ENCODE measurements at places on chromosomes 2 and 18. TPM values are rescaled to one million over a fixed set of nuclear protein-coding genes. Genes with fewer than 3 reads are reported as not detected.
A peak's percentile ranks its signal among the peaks of the same experiment; 100 is the strongest.

The ARHGAP28 gene
- total RNA-seq = 10.0 TPM

The C2orf66 gene
- total RNA-seq = 0.51 TPM

- no peak overlapping the region for H3K27ac ChIP-seq
- no peaks in the 10 kb centered on the region for H3K27me3 ChIP-seq
- DNase-seq = peak; percentile 77
- no peaks in the 10 kb centered on the region for H3K36me3 ChIP-seq
- H3K4me3 ChIP-seq = no peak overlapping the region
These were observed 147.8 kb downstream of the TMEM18 start for GRCh38 chr2:529424-529823.

DNA sequence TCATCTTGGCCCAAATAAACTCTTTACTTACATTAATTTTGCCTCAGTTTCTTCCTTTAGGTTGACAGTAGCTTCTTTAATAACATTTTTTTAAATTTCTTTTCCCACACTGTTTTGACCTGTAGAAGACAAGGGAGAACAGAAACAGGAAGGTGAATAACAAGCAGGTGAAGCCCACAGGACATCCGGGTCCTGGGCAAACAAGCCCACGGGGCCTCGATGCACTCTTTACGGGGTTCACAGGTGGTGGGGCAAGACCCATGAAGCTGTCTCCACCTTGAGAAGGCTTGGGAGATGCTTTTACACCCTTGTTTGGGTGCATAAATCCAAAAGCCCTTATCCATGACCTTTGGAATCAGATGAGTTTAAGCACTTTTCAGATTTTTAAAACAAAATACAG lies 301.0 kb upstream of the MGAT5 start:
- no peak overlapping the region for H3K27ac ChIP-seq
- H3K27me3 ChIP-seq = peaks cover 39% of the 10 kb centered on the region
- H3K4me3 ChIP-seq = no peak overlapping the region
- H3K36me3 ChIP-seq = no peaks in the 10 kb centered on the region
- no peaks in the 10 kb centered on the region for H3K4me1 ChIP-seq

DNA sequence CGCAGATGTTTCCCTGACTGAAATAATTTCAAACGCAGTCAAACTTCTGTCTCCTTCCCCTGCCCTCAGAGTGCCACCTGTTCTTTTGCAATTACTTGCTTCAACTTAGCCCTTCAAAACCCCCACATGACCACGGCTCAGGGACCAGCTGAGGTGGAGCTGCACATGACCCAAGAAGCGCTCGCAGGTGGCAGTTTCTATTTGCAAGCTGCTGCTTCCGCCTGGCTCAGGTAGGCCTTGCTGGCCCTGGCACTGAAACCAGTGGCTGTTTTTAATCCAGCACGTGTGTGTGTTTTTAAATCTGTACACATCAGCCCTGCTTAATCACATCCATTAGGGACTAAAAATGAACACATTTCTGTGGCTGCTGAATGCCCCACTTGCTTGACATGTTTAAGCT lies 95.3 kb downstream of the CCDC93 start:
- H3K27me3 ChIP-seq = no peaks in the 10 kb centered on the region
- peaks cover 34% of the 10 kb centered on the region for H3K36me3 ChIP-seq
- no peak overlapping the region for H3K27ac ChIP-seq
- H3K4me1 ChIP-seq = no peaks in the 10 kb centered on the region
- H3K4me3 ChIP-seq = no peak overlapping the region

The SNTG2 gene
- total RNA-seq = not detected

The TMEM178A gene
- total RNA-seq = not detected

The RUFY4 gene
- not detected for total RNA-seq

The FABP1 gene
- not detected for total RNA-seq

The C2orf78 gene
- not detected for total RNA-seq

GRCh38 chr18:45122506-45122905 lies 441.8 kb downstream of the SETBP1 start:
- no peak for DNase-seq
- no peak overlapping the region for H3K27ac ChIP-seq
- H3K27me3 ChIP-seq = no peaks in the 10 kb centered on the region

The NAGK gene
- 55.5 TPM for total RNA-seq

The ABCB6 gene
- total RNA-seq = 21.1 TPM

The STK11IP gene
- 17.7 TPM for total RNA-seq

The FBLN7 gene
- total RNA-seq = 2.2 TPM

GRCh38 chr2:144322379-144322778 lies 197.5 kb downstream of the ZEB2 start:
- H3K36me3 ChIP-seq = no peaks in the 10 kb centered on the region
- no peak for DNase-seq
- H3K4me3 ChIP-seq = no peak overlapping the region
- no peak overlapping the region for H3K27ac ChIP-seq
- peaks cover 28% of the 10 kb centered on the region for H3K4me1 ChIP-seq

The TFCP2L1 gene
- total RNA-seq = 3.5 TPM

GRCh38 chr18:76943542-76944339 lies 121.4 kb downstream of the ZNF236 start:
- peaks cover 6% of the 10 kb centered on the region for H3K36me3 ChIP-seq
- no peak for DNase-seq
- no peaks in the 10 kb centered on the region for H3K4me1 ChIP-seq
- H3K4me3 ChIP-seq = no peak overlapping the region
- H3K27ac ChIP-seq = no peak overlapping the region
- H3K27me3 ChIP-seq = no peaks in the 10 kb centered on the region

The SLC5A6 gene
- total RNA-seq = 46.0 TPM

- peak overlapping the region; percentile 96 for H3K4me3 ChIP-seq
- DNase-seq = peak; percentile 41
- no peaks in the 10 kb centered on the region for H3K27me3 ChIP-seq
- H3K4me1 ChIP-seq = peaks cover 18% of the 10 kb centered on the region
- peaks cover 9% of the 10 kb centered on the region for H3K36me3 ChIP-seq
- peak overlapping the region; percentile 61 for H3K27ac ChIP-seq
These were observed 818 bp downstream of the ITGB1BP1 start for GRCh38 chr2:9422321-9423099.
